ENCODE measurements at places on chromosomes 1 and 21.

DNA sequence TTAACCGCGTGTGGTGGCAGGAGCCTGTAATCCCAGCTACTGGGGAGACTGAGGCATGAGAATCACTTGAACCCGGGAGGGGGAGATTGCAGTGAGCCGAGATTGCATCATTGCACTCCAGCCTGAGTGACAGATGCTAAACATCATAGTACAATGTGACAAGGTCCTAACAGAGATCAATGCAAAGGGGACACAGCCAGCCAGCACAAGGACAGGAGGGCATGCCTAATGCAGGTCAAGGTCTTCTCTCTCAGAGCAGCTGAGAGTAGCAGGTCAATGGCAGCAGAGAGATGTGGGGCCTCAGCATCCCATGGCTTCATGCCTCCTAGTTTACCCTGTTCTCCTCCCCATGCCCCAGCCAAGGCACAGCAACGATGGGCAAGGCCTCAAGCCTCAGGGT, 3.0 kb upstream of the SMIM11 start:
- DNase-seq: no peak

- no peak for DNase-seq
Measured at GRCh38 chr21:42031816-42032215, 21.7 kb upstream of the ZBTB21 start.

GRCh38 chr1:207516729-207517128, 20.8 kb downstream of the CR1 start:
- no peak for DNase-seq

- no peak for DNase-seq
Measured at GRCh38 chr1:10793129-10793651, 3.3 kb downstream of the CASZ1 start.

GRCh38 chr21:44566403-44566802, 7.1 kb upstream of the KRTAP10-4 start:
- DNase-seq: no peak

Measured in stimulated activated CD4-positive, alpha-beta T cell treated with anti-CD3 and anti-CD28 coated beads, Interleukin-2, amount 100 ng/mL, for 48 hours (primary cell).